Stimulated activated CD4-positive, alpha-beta T cell treated with anti-CD3 and anti-CD28 coated beads, Interleukin-12 subunit alpha, Interleukin-12 subunit beta, amount 100 ng/mL, for 4 hours (primary cell): ENCODE measurements at places on chromosomes 5 and 9.

GRCh38 chr5:78472469-78473106 is 112.2 kb downstream of the SCAMP1 start:
- no peak for DNase-seq

DNA sequence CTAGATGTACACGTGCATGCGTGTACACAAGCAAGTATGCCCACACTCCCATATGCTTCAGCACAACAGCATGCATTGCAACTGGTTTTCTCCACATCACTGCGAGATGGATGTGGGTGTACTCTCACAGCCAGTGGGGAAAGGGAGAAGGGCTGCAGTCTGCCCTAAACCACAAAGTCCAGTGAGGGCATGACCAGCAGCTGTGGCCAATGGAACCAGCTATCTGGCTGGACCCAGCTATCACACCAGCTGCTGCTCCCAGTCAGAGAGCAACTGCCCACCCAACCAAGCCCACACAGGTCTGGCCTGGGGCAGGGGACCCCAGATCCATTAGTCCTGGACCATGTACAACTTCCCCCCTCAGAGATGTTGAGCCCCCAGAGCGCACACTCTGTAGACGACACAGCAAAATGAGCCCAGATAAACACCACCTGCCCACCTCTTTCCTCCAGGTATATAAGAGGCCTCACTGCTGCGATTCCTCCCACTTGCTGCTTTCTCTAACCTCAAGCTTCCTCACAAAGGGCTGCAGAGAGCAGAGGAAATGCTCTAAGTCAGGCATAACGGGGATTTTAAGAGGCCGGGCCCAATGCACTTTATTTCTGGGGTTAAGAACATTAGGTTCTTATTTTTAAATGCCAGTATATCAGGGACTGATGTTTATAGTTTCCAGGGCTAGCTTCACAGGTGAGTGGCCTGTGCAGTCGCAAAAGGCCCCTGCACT is 39.0 kb downstream of the SHB start:
- DNase-seq, result no peak

DNA sequence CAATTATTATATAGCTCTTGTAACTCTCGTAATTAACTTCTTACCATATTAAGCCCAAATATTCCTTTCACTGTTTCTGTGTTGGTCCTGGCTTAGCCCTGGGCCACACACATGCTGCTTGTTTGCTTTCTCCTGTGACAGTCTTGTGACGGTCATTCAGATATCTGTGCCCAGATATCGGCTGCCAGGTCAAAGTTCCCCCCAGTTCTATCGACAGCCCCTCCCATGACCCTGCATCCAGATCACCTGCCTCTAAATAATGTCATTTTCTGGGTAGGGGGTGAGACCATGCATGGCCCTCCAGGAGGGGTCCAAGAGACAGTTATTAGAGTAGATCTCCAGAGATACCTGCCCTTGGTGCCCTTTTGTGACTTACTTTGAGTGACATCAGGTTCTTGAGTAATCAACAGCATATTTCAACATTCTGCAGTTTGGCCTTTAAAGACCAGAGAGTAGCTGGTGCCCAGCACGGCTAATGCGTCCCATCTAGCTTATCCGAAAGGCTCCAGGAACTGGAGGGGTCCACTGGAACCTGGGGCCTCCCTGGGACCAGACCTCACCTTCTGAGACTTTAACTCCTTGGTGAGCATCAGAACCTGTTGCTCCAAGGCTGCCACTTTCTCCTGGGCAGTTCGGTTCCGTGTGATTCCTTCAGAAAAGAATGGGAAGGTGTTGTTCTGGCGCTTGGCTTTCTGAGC is 26.9 kb downstream of the TBC1D2 start:
- no peak for DNase-seq

DNA sequence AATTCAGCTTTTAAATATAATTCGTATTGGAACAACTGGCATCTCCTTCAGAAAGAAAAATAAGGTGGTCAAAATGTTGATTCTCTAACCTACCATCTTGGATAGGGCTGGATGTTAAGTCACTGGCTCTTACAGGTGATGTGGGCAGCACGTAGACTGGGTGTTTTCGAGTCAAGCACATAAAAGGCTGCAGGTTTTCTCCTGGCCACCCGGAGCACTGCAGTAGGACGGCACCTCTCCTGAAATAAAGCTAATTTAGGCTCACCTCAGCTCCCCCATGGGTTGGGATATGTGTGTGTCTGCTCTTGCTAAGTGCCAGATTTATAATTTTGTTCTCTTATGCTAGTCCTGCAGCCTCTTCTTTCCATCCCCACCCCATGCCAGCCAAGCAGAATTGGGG is 80.3 kb downstream of the IQGAP2 start:
- no peak for DNase-seq

- no peak for DNase-seq
Measured at GRCh38 chr5:72651109-72651508, 143.9 kb upstream of the ZNF366 start.

GRCh38 chr9:93079371-93079770 is 16.6 kb upstream of the CARD19 start:
- DNase-seq, result no peak

DNA sequence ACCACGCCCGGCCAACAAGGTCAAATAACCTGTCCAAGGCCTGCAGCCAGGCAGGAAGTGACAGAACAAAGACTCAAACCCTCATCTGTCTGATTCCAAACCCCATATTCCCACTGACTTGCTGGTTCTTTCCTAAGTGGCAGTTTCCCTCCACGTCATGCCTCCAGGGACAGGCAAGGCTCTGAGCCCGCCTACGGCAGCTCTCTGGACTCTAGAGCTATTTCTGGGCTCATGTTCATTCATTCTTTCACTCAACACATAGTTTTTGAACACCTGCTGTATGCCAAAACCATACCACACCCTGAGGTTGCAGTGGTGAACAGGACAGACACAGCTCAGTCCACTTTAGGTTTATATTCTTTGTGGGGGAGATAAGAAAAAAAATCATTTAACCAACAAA is 5.2 kb upstream of the FBP1 start:
- no peak for DNase-seq

GRCh38 chr5:169165052-169165451 is 135.9 kb downstream of the SLIT3 start:
- DNase-seq, result no peak

- no peak for DNase-seq
Measured at GRCh38 chr9:137320555-137321384, 18.7 kb upstream of the NRARP start.

DNA sequence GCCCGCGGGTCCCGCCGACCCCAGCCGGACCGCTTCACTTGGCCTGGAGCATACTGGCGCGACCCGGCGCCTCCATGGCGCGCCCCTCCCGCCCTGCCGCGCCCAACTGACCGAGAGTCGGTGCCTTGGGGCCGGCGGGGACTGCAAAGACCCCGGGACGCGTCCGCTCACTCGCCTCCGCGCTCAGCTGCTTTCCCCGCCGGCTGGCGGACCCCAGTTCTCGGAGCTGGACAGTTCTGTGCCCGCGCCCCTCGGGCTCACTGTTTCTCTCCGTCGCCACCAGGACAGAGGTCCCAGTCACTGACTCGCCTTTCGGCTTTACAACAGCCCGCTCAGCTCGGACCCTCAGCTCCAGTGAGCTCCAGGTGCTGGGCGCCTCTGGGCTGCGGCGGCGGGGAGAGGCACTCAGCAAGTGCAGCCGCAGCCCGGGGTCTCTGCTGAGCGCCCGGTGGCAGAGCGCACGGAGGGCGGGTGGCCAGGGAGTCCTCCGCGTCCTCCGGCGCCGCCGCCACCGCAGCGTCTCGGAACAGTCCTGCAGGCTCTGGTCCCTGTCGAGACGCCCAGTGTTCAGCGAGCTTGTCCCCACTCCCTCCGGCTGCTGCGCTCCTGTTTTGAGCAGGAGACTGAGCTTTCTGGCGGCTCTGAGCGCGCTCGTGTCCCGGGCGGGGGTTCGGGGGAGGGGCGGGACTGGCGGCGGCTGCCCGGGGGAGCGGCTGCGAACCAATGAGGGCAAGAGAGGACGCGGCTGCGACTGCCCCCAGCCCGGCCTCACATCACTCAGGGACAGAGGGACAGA is at the start of gene SMIM32:
SMIM32 (minus strand) TSS at position 637 of the 796 bp plus-strand sequence. CDS start 638 bp downstream, outside the sequence.
- no peak for DNase-seq

DNA sequence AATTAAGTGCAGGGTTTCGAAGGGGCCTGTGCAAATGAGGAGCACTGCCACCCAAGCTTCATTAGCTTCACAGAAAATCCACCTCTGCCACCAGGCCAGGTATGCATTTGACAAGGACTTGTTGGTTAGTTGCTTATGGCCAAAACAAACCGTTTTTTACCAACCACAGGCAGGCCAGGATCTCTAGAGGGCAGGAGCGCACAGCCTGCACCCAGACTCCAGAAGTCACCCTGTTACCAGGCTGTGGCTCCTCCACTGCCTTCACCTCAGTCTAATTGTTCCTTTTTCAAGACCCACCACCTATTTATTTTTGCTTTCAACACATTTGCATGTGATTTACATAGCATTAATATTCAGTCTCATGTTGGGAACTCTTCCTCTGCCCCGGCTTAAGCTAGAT is 78.3 kb upstream of the HSPA9 start:
- DNase-seq, result no peak

DNA sequence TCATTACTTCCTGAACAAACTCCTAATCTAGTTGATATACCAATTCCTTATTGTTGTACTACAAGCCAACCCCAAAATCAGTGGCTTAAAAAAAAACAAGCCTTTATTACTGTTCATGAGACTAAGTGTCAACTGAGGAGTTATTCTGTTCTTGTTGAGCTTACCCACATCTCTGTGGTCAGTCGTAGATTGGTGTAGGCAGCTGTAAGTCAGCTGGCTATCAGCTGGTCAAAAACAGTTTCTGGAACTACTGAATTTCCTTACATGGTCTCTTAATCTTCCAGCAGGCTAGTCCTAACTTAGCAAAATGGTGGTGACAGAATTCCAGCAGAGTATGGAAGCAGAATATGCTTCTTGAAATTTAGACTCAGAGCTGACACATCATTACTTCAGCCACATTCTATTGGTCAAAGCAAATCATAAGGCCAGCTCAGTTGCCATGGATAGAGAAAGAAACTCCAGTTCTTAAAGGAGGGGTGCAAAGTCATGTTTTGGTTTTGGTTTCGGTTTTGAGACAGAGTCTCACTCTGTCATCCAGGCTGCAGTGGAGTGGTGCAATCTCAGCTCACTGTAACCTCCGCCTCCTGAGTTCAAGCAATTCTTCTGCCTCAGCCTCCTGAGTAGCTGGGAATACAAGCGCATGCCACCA is 386.1 kb upstream of the MPDZ start:
- DNase-seq, result no peak

DNA sequence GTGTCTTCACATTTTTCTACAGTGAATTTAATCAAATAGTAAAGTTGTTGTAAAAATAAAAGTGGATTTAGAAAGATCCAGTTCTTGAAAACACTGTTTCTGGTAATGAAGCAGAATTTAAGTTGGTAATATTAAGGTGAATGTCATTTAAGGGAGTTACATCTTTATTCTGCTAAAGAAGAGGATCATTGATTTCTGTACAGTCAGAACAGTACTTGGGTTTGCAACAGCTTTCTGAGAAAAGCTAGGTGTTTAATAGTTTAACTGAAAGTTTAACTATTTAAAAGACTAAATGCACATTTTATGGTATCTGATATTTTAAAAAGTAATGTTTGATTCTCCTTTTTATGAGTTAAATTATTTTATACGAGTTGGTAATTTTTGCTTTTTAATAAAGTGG is 60.4 kb downstream of the MTAP start:
- DNase-seq, result no peak

DNA sequence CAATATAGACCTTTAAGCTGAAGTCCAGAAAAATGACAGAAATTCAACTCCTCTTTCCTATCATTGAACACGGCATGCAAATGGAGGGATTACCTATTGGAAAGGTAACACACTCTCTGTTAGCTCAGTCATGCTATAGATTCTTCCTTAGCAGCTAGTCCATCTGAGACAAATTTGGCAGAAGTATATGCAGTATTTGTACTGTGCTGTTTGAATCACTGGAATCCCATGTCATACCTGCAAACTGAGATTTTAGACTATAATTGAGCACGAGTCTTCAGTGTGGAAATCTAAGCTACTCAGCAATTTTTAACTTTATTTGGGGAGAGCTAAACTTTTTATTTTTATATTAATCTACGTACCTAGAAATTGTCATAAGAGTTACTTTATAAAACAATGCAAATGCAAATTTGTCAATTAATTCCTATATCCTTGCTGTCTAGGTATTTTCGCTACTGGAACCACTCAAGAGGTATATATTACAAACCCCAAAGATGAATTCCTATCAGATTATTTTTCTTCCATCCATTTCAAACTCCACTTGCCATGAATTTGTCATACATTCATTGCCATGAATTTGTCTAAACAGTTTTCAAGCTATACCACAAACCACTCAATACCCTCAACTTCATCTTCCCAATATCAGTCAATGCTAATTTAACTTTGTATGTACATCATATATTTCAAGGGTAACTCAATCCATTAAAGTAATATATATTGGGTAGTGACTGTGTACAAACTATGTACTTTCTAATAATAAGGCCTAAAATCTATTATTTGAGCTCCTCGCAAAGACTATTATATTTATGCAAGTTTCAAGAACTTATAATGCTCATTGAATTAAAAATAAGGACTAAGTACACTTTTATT is 224.8 kb downstream of the MEF2C start:
- no peak for DNase-seq

DNA sequence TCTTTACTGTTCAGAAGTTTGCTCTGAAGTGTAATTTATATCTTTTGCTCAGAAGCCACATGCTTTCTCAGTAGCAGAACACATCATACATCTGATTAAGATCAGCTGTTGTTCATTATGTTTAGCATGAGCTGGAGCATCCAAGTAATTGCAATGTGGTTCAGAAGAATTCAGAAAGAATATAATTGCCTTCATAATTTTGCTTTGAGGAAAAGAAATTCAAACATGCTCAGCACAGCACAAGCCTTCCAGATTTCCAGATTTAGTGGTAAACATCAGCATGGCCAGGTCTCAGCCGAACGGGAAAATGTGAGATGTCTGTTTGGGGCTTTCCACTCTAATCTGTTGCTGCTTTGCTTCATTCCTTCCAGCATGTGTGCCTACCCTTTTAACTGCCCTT is 65.9 kb downstream of the ITGA1 start:
- DNase-seq, result no peak

DNA sequence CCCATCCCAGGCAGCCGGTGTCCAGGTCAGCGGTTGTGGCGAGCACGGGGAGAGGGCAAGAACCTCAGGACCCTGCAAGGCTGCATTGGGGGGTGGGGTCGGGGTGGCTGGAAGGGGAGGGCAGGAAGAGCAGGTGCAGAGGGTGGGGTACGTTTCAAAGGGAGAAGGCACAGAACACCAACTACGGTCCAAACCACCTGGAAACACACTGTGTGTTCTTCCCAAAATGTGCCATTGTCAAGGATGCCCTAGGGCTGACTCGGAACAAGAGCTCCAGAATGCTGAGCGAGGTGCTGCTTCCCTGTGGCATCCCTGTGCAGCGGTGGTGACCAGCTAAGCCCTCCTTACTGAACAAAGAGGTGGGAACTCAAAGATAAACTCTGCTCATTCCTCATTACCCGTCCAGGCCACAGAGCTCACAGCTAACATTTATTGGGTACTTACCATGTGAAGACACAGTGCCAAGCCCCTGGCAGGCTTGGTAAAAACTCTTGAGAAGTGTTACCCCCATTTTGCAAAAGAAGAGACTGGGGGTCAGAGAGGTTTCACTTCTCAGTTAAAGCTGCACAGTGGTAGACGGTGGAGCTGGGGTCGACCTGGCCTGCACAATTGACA is 153.8 kb downstream of the COL23A1 start:
- DNase-seq, result no peak

GRCh38 chr9:96674906-96675538 is 19.9 kb upstream of the PRXL2C start:
- DNase-seq, result no peak

GRCh38 chr5:135094339-135095051 is 60.5 kb upstream of the PITX1 start:
- no peak for DNase-seq

GRCh38 chr5:82676661-82677060 is 398.5 kb upstream of the RPS23 start:
- no peak for DNase-seq

- DNase-seq, result no peak
Measured at GRCh38 chr9:93112116-93112863, 16.3 kb downstream of the CARD19 start.
